Left ventricle myocardium inferior (tissue), 1 donor: ENCODE measurements at places on chromosomes 12 and 14.
A peak's percentile ranks its signal among the peaks of the same experiment; 100 is the strongest.

- DNase-seq, result no peak
Measured at GRCh38 chr12:127070515-127071157, 1196.3 kb upstream of the TMEM132C start.

- DNase-seq, result no peak
Measured at GRCh38 chr12:49017891-49018260, 700 bp downstream of the PRKAG1 start.

DNA sequence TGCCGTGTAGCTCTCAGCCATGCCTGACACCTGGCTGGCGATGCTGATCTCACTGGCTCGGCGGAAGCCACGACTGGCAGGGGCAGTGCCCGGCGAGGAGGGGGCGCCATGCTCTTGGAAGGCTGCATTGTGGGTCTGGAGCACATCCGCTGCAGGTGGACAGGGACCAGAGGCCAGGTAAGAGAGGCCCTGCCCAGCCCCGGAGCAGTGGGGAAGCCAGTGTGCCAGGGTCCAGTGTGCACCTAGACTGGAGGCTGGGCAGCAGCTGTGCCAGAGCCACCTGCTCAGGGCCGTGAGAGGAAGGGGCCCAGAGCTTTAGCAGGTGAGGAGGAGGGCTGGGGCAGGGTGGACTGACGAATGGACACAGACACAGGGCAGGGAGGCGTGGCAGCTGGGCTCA is 10.1 kb downstream of the ARL6IP4 start:
- DNase-seq, result no peak

DNA sequence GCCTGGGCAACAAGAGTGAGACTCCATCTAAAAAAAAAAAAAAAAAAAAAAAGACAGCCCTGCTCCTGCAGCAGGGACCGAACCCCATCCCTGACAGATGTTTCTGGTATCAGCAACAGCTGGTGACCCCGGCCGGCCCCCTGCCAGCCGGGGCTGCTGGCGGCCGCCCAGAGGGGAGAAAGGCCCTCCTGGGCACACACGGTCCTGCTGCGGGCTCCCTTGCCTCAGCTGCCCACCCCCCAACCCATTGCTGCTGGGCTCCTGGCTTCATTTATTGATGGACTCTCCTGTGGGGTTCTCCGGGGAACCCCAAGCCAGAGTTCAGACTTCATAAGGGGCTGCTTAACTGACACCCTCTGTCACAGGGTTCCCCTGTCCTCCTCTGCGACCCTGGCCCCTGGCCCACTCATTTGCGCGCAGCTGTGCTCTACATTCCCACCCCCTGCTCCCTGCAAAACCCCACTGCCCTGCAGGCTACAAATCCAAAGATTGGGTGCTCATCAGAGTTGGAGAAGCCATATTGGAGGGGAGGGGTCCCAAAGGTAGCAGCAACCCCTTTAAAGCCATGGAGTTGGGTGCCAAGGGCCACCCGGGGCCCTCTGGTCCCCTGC is 103.6 kb upstream of the RTL1 start:
- no peak for DNase-seq

GRCh38 chr14:70425354-70425753 is 8.5 kb upstream of the SYNJ2BP start:
- DNase-seq, result peak; percentile 17

DNA sequence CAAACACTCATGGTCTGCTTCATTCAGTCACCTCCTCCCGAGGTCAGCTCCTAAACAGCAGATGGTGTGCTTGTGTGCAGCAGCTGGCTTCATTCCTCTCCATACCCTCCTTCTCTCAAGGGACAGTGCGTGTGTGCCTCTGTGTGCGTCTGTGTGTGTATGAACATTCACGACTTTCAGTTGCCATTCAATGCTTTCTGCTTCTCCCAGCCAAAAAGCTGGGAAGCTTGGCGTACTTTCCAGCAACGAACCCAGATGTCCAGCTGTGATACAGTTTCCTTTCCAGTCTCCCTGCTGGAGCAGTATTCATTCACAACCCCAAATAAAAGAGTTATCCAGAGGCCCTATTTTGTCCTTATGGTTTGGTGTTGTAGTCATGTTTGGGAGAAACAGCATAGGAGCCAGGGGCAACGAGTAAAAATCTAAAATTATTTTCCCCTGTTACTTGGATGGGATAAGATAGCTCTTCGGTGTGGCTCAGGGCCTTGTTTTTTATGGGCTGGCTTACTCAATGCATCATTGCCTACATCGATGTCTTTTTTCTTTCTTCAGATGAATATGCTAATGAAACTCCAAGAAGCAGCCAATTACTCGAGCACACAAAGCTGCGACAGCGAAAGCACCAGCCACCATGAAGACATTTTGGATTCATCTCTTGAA is 379.3 kb downstream of the NAV3 start:
- peak; percentile 33 for DNase-seq
